ENCODE measurements at places on chromosomes 7 and 10. TPM values are rescaled to one million over a fixed set of nuclear protein-coding genes. Genes with fewer than 3 reads are reported as not detected.

DNA sequence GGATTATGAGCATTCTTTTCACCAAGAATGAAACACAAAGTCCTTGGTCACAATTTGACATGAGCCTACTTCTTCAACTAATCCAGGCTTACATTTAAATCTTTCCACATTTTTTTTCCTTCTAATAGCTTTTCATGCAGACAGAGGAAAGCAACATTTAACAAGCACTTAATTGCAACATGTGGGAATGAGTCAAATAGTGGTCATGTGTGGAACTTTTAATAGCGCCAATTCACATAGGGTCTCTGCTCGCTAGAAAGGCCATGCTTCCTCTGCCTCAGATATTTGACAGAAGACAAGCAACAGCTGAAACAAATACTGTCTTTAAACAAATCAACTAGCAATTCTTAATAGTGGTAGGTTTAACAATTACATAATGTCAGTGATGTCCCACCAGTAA, 285.9 kb upstream of the ETV1 start:
- H3K4me1 ChIP-seq, result no peaks in the 10 kb centered on the region
- DNase-seq, result no peak
- no peak overlapping the region for H3K27ac ChIP-seq
- no peak overlapping the region for H3K4me3 ChIP-seq
- H3K36me3 ChIP-seq, result no peaks in the 10 kb centered on the region

- H3K36me3 ChIP-seq, result no peaks in the 10 kb centered on the region
- no peaks in the 10 kb centered on the region for H3K4me1 ChIP-seq
- no peak overlapping the region for H3K4me3 ChIP-seq
- DNase-seq, result no peak
Measured at GRCh38 chr10:33803248-33803647, 468.8 kb upstream of the NRP1 start.

GRCh38 chr7:41010418-41010817, 692.5 kb downstream of the INHBA start:
- H3K4me3 ChIP-seq, result no peak overlapping the region
- H3K27me3 ChIP-seq, result no peaks in the 10 kb centered on the region
- DNase-seq, result no peak
- no peak overlapping the region for H3K27ac ChIP-seq
- no peaks in the 10 kb centered on the region for H3K4me1 ChIP-seq

GRCh38 chr10:88330174-88330573, 252.9 kb downstream of the RNLS start:
- H3K4me1 ChIP-seq, result no peaks in the 10 kb centered on the region
- DNase-seq, result no peak
- H3K27me3 ChIP-seq, result no peaks in the 10 kb centered on the region
- no peak overlapping the region for H3K27ac ChIP-seq
- H3K36me3 ChIP-seq, result no peaks in the 10 kb centered on the region

DNA sequence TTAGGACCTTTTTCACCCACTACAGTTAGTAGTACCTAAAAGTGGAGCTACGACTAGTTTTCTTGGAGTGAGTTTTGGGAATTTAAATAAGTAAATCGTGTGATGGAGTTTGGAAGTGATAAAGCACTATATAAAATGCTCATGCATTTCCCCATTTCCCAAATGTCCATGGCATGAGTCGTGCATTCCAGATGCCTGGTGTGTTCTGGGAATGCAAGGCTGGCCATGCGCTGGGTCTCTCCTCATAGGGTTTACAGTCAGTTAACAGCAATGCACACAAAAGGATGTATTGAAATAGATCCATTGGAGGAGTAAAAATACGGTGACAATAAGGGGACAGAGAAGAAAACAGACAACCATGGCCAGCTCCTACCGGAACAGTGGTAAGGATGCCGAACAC, 149.8 kb downstream of the DPP6 start:
- H3K27ac ChIP-seq, result no peak overlapping the region
- no peaks in the 10 kb centered on the region for H3K4me1 ChIP-seq
- H3K4me3 ChIP-seq, result no peak overlapping the region
- DNase-seq, result no peak
- no peaks in the 10 kb centered on the region for H3K27me3 ChIP-seq

DNA sequence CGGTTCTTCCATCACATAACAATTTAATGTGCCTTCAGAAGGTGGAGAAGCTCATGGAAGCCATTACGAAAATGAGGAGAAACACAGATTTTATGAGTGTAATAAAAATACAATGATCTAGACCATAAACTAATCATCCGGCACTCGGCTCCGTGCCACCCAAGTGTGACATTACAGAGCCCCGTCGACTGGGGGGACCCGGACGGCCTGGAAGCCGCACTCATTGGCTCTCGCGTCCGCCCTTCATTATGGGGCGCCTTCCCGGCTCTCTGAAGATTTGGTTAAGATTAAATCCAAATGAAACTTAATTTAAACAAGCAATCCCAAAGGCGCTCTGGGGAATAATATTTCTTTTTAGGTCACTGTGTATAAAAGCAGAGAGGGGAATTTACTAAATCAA, 242.6 kb downstream of the DNAJB6 start:
- no peak overlapping the region for H3K4me3 ChIP-seq
- no peaks in the 10 kb centered on the region for H3K4me1 ChIP-seq
- no peaks in the 10 kb centered on the region for H3K36me3 ChIP-seq
- H3K27me3 ChIP-seq, result peaks cover 4% of the 10 kb centered on the region
- H3K27ac ChIP-seq, result no peak overlapping the region

DNA sequence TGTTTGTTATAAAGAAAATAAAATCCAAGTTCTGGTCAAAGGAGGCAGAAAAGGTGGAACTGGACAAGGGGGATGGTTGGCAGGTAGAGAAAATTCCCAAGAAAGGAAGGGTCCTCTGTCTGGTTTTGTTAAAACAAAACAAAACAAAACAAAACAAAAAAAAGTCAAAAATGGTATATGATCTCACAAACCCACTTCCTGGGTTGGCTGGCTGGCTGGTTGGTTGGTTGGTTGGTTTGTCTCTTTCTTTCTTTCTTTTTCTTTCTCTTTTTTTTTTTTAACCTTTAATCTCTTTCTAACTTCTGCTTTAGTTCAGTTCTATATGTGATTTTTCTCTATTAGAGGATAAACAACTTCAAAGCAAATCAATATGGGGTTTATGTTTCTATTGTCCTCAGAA, 41.1 kb upstream of the CPN1 start:
- no peak for DNase-seq
- no peaks in the 10 kb centered on the region for H3K4me1 ChIP-seq
- no peak overlapping the region for H3K27ac ChIP-seq
- no peaks in the 10 kb centered on the region for H3K27me3 ChIP-seq

Gene SMKR1
- total RNA-seq, result 0.32 TPM

Gene LLCFC1
- not detected for total RNA-seq

Data from colonic mucosa (tissue), 4 donors.